Activated T-cell treated with anti-CD3 and anti-CD28 coated beads for 48 hours (primary cell): ENCODE measurements at places on chromosomes 7 and 10.

- DNase-seq, result no peak
These were observed 81.3 kb upstream of the CUX1 start for GRCh38 chr7:101736084-101736483.

GRCh38 chr10:79188154-79188965 lies 119.6 kb downstream of the ZMIZ1 start:
- no peak for DNase-seq

- DNase-seq, result no peak
These were observed 80.8 kb downstream of the OSBPL3 start for GRCh38 chr7:24899161-24899560.

DNA sequence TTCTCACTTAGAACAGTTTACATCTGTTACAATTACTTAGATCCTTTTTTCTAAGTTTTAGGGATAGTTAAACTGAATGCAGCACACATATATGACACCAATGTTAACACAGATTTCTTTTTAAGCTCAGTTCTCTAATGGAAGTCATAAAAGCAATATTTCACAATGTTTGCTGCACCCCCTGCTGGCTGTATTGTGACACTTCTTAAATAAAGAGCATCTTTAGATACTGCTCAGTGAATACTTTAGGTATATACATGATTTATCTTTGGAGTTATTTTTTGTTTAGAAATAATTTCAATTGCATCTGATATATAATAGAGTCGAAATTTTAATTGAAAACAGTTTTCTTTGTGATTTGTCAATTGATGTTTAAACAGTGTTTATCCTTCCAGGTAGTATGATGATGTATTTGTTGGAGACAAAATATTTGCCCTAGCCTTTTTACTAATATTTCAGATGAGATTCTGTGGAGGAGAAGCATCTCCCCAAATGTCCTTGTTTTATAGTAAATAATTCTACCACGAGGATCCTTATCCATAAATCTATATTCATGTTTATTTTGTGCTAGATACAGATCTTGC lies 174.4 kb downstream of the ST7 start:
- DNase-seq, result peak; percentile 19

GRCh38 chr10:71849461-71849908 lies 1.6 kb downstream of the PSAP start:
- DNase-seq, result no peak

DNA sequence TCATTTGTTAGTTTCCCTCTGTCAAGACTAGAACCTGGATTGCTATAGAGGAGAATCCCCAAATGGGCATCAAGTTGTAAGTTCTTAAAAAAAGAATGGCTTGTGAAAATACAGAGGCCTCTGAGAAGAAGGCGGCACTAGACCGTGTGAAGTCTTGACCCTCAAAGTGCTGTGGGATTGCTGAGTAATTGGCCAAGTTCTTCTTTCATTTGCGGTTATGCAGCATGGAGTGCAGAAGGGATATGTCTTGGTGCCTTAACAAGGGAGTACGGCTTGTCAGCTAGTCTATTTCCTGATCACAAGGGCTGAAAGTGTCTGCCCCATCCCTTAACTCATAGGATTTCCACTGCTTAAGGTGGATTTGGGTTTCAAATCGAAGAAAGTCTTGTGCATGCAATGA lies 81.2 kb downstream of the MKX start:
- DNase-seq, result no peak
